Spleen (tissue), 13 donors: ENCODE measurements at places on chromosomes 2 and 18.

GRCh38 chr2:68849579-68850030 lies 21.6 kb downstream of the BMP10 start:
- DNase-seq, result no peak

DNA sequence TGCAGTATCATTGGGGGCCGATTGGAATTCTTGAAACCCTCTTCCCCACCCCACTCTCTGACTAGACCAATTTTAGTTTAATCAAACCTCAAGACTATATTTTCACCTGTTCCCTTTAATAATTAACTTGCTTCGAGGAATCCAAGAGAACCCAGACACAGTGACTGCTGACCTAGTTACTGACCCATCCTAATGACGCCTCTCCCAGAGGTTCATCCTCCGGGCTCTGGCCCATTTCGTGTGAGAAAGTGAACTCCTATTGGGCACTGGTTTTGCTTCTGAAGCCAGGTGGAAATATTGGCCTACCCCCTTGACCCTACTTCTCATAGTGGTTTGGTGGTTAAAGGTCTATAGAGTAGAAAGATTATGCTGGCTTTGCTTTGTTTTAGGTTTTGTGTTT lies 39.9 kb downstream of the RPL37A start:
- DNase-seq, result no peak

- no peak for DNase-seq
Measured at GRCh38 chr18:58046794-58047555, 2.9 kb downstream of the NEDD4L start.

DNA sequence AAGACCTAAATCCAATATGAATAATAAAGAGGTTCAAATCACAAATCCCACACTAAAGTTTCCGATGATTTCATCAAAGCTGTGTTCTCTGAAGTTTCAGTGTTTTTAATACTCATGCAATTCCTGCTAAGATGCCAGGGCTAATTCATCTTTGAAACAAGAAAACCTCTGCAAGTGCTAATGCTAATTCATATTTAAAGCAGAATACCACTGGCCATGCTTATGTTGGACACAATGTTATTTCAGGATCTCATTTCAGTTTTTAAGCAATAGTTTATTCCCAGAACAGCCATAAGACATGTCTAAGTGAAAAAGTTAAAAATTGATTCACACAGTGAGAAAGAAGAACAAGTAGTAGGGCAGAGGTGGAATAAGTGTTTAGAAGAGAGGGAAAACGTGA lies 62.8 kb downstream of the GRB14 start:
- DNase-seq, result no peak

DNA sequence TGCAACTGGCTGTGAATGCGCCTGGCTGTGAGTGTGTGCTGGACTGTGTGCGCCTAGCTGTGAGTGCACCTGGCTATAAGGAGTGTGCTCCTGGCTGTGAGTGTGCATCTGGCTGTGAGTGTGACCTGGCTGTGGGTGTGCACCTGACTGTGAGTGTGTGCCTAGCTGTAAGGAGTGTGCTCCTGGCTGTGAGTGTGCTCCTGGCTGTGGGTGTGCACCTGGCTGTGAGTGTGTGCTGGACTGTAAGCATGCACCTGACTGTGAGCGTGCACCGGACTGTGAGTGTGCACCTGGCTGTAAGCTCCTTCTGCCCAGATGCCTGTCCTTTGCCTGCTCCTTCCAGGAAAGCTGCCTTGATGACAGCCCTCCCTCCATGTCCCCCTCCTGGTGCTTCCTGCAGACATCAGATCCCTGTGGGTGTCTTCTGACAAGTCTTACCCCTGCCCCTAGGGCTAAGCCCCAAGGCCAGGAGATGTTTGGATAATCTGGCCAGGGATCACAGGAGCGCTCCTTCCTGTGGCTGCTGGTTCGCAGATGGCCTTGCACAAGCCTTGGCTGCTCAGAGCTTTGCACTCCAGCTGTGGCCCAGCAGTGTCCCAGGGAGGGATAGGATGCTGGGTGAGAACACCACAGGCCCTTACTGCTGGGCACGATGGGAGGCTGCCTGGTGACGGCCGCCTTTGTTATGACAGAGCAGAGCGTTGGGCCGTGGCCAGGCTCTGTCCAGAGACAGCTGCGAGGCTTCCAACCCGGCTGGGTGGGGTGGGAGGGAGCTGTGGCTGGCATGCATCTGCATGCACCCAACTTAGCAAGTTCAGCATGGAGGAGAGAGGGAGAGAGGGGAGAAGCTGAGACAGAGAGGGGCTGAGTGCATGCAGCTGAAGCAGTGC lies 89.9 kb downstream of the GLI2 start:
- DNase-seq, result peak; percentile 57

- DNase-seq, result no peak
Measured at GRCh38 chr2:117801826-117802225, 12.7 kb upstream of the DDX18 start.

DNA sequence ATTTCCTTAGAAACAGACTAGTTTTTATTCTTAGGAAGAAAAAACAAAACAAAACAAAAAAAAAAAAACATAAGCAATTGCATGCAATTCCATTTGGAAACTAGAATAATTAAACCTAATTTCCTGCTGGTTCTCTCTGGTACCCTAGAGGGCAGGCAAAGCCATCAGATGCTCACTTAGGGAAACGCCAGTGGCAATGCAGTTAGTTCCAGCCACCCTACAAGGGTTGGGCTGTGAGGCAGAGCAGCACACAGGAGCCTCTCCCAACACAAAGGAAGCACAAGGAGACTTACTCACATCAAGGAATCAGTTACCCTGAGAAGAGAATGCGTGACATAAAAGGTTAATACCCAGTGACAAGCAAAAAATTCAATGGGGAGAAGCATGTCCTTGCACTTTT lies 28.8 kb downstream of the CCDC93 start:
- DNase-seq, result no peak

GRCh38 chr2:233556881-233557736 lies 9.5 kb downstream of the USP40 start:
- DNase-seq, result no peak

DNA sequence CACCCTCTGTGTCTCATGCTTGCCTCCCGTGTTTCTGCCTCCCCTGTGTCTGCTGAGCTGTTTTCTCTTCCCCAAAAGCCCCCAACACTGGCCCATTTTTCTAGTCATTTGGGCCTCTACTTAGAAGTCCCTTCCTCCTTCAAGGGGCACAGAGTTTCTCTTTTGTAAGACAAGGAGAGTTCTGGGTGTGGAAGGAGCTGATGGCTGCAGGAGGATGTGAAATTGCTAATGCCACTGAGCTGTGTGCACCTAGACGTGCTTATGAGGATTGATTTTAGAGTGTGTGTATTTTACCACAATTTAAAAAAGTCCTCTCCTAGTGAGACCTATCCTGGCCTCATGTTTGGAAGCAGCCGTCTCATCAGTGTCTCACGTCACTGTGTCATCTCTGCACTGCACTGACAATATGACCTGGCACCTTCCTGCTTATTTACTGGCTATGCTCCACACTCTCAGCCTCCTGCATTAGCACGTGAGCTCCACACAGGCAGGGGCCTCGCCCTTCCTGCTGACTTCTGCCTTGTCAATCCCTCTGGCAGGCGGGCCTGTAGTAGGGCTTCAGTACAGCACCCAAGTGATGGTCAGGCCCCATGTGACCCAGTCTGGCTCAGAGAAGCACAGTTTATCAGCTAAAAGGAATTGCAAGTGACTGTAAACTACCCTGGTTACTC lies 8.0 kb upstream of the MBP start:
- DNase-seq, result no peak

- DNase-seq, result peak; percentile 71
Measured at GRCh38 chr2:85257359-85257969, 70.3 kb downstream of the TGOLN2 start.

- DNase-seq, result no peak
Measured at GRCh38 chr2:1510176-1510575, 96.9 kb downstream of the TPO start.

GRCh38 chr2:85770369-85770768 lies 16.6 kb downstream of the ATOH8 start:
- no peak for DNase-seq

GRCh38 chr2:200128296-200128695 lies 172.9 kb downstream of the MAIP1 start:
- no peak for DNase-seq
